ENCODE measurements at places on chromosomes 3 and 15. TPM values are rescaled to one million over a fixed set of nuclear protein-coding genes. Genes with fewer than 3 reads are reported as not detected.

DNA sequence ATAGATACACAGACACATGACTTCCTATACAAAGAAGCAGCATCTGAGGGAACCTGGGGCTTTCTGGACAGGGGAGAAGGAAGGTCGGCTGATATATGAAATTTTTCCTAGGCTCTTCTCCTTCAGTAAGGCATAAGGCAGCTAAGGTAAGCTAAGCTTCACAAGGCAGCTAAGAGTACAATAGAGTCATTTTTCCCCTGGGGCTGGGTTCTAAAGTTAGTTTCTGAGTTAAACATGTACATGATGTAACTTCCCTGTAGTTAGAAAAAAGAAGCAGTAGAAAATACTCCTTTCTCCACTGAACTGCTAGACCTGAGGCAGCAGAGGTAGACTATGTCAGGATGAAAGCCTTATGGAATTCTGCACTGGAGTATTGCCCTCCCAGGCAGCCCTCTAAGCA is 109.6 kb downstream of the PLD1 start:
- no peak for DNase-seq

- no peak for DNase-seq
Measured at GRCh38 chr3:126537116-126537729, 13.3 kb downstream of the CHST13 start.

DNA sequence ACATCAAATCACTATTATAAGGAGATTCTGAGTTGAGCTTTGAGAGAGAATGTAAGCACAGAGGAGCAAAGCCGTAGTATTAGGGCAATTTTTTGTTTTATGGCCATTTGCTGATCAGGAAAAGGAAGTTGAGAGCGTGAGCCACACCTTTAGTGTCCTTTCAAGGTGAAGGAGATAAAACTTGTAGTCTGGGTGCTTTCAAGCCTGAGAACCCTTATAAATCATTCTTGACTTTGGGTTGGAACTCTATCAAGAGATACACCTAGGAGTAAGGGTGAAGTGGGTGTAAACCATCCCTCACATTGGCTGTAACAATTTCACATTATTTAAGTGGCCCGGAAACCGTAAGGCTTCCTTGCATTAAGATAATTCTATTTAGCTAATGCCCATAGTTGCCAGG is 122.2 kb downstream of the ATG7 start:
- DNase-seq = no peak

The CLDN18 gene
- total RNA-seq = not detected

- DNase-seq = no peak
Measured at GRCh38 chr3:160698599-160699195, 21.7 kb downstream of the ARL14 start.

DNA sequence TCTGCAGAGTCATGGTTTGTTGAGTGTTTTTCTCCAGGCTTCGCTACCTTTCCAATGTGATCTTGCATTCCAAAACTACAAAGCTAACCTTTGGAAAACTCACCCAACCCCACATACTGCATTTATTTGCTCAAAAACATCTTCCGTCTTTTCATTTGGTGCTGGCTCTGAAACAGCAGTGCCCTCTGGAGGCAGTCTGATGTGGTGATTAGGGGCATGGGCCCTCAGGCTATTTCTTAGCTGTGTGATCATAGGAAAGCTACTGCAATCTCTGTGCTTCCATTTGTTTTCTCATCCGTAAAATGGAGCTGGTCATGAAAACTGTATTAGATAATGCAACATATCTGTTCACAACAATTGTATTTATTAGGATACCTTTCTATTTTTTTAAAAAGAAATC is 47.0 kb downstream of the MTHFS start:
- DNase-seq = no peak

- no peak for DNase-seq
Measured at GRCh38 chr3:156434921-156435320, 120.0 kb downstream of the SSR3 start.

The EHHADH gene
- total RNA-seq = 2.2 TPM

GRCh38 chr3:118811236-118811732 is 223.4 kb downstream of the IGSF11 start:
- no peak for DNase-seq

The ADAMTS9 gene
- total RNA-seq = 16.1 TPM

- DNase-seq = no peak
Measured at GRCh38 chr3:139586420-139587017, 47.0 kb upstream of the RBP1 start.

The LMAN1L gene
- total RNA-seq = 0.36 TPM

The FMN1 gene
- total RNA-seq = 20.0 TPM

- DNase-seq = no peak
Measured at GRCh38 chr3:101228441-101228840, 91.9 kb downstream of the IMPG2 start.

- no peak for DNase-seq
Measured at GRCh38 chr3:110027446-110028080, 690.2 kb upstream of the DPPA4 start.

GRCh38 chr3:44906997-44907396 is 32.6 kb downstream of the TGM4 start:
- DNase-seq = no peak

DNA sequence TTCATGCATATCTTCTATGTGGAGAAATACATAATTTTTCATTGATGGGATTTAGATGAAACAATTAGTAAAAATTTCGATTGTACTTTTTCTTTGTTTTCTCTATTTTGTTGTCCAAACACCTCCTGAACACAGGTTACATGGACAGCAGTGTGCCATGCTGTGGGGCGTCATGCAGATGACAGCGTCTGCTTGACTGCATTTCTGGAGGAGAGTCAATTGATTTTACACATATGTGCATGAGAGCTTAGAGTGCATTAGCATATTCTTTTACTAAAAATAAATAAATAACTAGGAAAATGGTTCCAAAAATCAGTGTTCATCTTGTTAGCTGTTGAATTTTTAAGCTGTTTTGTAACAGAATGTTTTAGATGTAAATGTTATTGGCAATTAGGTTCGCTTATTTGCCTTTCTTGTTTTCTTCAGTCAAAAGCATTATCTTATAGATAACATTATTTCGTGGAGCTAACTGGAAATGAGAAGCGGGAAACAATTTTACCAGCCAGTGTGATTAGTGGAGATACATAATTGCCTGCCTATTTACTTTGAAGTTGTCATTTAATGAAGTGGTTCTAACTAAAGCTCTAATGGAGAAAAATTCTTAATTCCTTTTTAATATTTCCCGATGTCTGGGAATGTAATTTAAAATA is 82.7 kb upstream of the VGLL3 start:
- DNase-seq = no peak

DNA sequence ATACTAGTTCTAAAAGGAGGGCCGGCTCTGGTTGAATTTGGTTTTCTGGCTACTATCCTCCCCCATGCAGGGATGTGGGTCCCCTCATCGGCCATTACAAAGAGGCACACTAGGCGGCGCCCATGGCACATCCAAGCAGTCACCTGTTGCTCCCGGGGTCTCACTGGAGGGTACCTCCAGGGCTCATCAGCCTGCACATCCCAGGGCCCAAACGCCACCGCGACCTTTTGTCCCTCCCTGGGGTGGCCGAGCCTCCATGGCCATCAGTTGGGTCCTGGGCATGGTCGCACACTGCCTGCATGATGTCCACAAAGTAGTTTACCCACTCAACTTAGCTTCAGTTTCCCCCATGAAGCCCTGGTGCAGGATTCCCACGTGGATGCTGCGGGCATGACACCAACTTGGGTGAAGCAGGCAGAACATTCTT is 28.3 kb downstream of the IDH3A start:
- no peak for DNase-seq

GRCh38 chr3:58633157-58633865 is 33.3 kb downstream of the FAM3D start:
- no peak for DNase-seq

DNA sequence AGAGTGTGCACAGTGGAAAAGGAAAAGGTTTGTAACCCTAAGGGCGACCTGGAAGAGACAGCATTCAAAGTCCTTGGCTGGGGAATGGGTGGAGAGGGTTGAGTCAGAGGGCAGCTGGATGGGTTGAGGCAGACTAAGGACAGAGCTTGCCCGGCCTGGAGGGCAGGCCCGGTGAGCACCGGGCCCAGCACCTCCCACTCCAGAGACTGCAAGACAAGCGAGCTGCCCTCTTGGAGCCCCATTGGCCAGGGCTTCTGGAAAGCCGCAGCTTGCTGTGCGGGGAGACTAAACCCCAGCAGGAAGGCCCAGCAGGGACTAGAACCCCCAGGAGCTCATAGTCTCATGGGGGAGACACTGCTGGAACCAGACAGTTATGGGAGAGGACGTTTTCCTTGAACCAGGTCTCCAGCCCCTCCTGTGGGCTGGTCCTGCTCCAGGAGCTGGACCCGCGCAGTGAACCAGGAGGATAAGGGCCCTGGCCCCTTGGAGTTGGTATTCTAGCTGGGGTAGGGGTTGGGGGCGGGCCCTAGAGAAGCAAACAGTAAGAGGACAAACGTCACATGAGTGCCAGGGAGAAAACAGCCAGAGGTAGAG is 59.1 kb downstream of the RGMA start:
- DNase-seq = peak; percentile 76
